ENCODE measurements at places on chromosomes 3 and 15.
A peak's percentile ranks its signal among the peaks of the same experiment; 100 is the strongest.

- DNase-seq = no peak
These were observed 46.8 kb downstream of the ITGA11 start for GRCh38 chr15:68385240-68385561.

GRCh38 chr15:85722374-85723152 is 72.2 kb downstream of the KLHL25 start:
- DNase-seq = no peak

- DNase-seq = no peak
These were observed 115.1 kb upstream of the ICE2 start for GRCh38 chr15:60594071-60594470.

- DNase-seq = no peak
These were observed 14.4 kb downstream of the HES1 start for GRCh38 chr3:194150252-194150934.

GRCh38 chr3:68360492-68360891 is 571.9 kb downstream of the TAFA4 start:
- no peak for DNase-seq

GRCh38 chr15:68352401-68353062 is 75.0 kb downstream of the FEM1B start:
- DNase-seq = no peak

- DNase-seq = no peak
These were observed 406.1 kb downstream of the VPS13C start for GRCh38 chr15:61654002-61654740.

DNA sequence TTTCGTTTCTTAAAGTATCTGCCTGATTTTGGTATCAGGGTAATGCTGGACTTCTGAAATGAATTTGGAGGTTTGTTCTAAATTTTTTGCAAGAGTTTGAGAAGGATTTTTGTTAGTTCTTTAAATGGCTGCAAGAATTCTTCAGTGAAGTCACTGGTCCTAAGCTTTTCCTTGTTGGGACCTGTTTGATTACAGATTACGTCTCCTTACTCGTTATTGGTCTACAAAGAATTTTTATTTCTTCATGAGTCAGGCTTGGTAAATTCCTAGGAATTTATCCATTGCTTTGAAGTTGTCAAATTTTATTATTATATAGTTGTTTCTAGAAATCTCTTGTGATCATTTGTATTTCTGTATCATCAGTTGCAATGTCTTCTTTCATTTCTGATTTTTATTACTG is 196.0 kb downstream of the DPH6 start:
- no peak for DNase-seq

GRCh38 chr15:84879088-84879780 is 5.2 kb upstream of the SLC28A1 start:
- no peak for DNase-seq

- no peak for DNase-seq
These were observed 22.2 kb upstream of the SLC25A26 start for GRCh38 chr3:66198437-66199088.

GRCh38 chr15:39756806-39757522 is 25.7 kb downstream of the FSIP1 start:
- peak; percentile 66 for DNase-seq

DNA sequence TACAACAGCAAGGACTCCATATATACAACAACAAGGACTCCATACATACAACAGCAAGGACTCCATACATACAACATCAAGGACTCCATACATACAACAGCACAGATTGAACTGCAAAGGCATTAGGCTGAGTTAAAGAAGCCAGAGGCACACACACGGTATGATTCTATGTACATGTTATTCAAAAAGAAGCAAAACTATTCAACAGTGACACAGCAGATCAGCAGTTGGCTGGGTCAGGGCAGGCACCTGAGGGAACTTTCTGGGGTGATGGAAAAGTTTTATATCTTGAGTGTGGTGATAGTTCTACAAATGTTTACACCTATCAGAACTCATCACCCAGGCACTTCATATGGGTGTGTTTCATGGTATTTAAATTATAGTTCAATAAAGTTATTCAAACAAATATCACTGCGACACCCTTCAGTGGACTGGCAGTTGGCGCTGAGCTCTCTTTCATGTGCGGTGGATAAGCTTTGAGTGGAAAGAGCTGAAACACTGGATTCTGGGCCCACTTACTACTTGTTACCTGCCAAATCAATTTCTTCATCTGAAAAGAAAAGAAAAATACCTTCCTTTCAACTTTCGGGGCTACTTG is 28.0 kb downstream of the RFTN1 start:
- no peak for DNase-seq

DNA sequence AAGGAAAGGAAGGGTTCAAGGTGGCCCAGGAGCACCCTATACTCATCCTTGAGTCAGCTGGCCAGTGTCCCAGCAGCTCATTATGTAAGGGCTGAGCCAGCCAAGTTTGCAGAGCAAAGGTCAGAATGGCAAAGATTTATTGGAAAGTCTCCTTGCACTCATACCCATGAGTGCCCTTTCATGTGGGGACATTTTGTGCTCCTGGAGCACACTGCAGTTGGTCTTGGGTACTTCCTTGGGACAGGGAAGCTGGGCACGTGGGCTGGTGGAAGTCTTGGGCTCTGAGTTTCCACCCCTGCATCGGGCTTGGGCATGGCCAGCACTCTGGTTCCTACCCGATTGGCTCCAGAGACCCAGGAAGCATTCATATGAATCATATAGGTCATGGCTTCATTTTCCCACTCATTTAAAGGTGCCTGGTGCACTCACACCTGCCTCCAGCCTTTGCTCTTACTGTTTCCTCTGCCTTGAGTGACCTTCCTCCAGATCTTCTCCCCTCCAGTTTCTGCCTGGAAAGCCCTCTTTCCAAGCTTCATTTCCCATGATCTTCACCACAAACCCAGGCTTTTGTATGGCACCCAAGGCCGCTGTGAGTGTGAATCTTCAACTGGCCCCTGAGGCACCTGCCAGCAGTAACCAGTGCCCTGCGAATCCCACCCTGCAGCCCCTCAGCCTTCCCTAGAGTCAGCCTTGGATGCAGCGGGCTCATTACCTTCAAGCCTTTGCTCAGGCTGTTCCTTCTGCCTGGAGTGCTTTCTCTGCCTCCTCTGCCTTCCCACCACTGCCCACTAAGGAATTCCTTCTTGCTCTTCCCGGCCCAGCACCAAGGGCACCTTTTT is 10.5 kb upstream of the PRKCD start:
- no peak for DNase-seq

DNA sequence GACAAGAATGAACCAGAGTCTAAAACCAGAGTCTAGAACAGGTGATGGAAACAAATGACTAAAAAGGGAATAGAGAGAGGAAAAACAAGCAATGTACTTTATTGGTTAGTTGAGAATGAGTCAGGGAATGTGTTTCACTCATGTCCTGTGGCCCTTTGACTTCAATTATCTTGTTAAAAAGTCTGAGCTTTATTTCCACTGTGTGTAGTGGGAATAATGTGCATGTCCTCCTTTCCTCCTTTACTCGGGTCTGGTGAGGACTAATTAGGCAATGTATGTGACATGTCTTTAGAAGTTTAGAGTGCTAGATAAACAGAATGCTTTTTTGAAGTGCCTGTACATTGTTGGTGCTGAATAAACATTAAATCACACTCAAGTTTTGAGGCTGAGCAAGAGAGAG is 21.3 kb downstream of the LSAMP start:
- no peak for DNase-seq

GRCh38 chr15:65731926-65732325 is 60.2 kb downstream of the DENND4A start:
- DNase-seq = no peak

DNA sequence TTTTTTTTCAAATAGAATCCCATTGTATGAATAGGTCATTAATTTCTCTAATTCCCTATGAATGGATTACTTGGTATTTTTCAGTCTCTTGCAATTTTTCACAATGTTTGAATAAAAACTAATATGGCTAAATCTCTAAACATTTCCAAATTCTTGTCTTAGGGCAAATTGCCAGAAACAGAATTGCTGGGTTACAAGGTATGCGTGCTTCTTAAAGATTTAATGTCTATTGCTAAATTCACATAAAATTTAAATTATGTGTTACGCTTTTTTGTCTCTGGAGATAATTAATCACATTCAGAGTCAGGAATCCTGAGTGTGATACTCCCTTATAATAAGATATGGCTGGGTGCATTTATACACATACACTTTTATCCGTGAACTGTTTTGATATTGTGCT is 264.5 kb upstream of the TBL1XR1 start:
- no peak for DNase-seq

GRCh38 chr3:134341389-134341788 is 32.9 kb downstream of the AMOTL2 start:
- DNase-seq = no peak

DNA sequence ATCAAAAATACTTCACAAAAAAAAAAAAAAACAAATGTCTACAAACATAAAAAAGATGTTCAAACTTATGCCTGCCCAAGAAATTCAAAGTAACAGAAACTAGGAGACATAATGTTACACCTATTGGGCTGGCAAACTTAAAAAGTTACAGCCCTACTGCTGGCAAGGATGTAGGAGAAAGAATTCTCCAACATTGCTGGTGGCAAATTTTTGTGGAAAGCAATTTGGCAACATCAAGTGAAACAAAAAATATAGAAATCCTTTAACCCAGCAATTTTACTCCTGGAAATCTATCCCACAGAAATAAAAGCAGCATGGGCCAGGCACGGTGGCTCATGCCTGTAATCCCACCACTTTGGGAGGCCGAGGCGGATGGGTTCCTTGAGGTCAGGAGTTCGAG is 73.2 kb downstream of the STAG1 start:
- DNase-seq = no peak

DNA sequence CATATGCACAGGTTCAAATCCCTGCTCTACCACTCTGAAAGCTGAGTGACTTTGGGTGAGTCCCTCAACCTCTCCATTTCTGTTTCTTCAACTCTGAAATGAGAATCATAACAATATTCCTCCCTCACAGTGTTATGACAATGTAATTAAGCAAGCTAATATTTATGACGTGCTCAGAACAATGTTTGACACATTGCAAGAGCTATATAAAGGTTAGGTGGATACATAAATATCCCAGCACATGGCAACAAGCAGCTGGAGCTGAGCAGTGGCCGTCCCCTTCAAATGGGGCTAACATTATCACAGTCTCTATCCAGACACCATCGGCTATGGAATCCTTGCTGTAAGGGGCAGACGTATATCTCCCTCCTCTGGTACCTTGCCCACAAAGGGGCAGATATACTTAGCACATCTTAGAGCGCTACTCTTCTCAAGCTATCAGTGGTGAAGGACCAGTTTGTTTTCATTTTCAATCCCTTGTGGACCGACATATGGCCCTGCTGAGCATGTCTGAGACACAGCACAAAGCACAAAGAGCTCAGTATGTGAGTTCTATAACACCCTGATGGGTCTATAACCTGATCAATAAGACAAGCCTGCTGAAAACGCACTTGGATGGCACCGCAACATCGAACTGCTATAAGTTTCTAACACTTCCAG is 80.9 kb downstream of the PRICKLE2 start:
- peak; percentile 11 for DNase-seq

DNA sequence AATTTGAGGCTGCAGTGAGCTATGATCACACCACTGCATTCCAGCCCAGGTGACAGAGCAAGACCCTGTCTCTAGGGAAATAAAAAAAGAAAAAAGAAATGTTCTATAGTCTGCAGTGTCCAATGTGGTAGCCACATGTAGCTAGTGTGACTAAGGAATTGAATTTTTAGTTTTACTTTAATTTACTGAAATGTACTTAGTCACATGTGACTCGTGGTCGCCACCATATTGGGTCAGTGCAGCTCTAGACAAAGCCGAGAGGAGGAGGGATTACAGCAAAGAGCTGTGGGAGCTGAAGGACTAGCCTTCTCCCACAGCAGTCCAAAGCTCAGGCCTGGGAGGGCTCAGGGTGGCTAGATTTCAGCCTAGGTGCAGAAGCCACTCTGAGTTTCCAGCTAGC is 65.9 kb upstream of the NTRK3 start:
- no peak for DNase-seq

DNA sequence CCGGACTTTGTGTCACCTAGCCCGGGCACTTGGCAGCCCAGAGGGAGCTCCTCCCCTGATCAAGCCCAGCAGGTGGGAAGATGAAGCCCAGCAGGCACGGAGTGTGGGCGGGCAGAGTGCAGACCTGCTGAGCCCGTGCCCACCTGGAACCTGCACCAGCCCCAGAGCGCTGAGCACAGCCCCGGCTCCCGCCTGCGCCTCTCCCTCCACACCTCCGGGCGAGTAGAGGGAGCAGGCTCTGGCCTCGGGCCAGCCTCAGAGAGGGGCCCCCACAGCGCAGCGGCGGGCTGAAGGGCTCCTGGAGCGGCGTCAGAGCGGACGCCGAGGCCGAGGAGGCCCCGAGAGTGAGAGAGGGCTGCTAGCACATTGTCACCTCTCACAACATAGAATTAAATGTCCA is 257.7 kb downstream of the VGLL3 start:
- no peak for DNase-seq

- no peak for DNase-seq
These were observed 16.7 kb downstream of the C2CD4A start for GRCh38 chr15:62083194-62084154.

GRCh38 chr3:126665959-126666657 is 11.2 kb upstream of the TXNRD3 start:
- DNase-seq = no peak

- DNase-seq = no peak
These were observed 38.3 kb upstream of the DCUN1D1 start for GRCh38 chr3:183018421-183019192.

DNA sequence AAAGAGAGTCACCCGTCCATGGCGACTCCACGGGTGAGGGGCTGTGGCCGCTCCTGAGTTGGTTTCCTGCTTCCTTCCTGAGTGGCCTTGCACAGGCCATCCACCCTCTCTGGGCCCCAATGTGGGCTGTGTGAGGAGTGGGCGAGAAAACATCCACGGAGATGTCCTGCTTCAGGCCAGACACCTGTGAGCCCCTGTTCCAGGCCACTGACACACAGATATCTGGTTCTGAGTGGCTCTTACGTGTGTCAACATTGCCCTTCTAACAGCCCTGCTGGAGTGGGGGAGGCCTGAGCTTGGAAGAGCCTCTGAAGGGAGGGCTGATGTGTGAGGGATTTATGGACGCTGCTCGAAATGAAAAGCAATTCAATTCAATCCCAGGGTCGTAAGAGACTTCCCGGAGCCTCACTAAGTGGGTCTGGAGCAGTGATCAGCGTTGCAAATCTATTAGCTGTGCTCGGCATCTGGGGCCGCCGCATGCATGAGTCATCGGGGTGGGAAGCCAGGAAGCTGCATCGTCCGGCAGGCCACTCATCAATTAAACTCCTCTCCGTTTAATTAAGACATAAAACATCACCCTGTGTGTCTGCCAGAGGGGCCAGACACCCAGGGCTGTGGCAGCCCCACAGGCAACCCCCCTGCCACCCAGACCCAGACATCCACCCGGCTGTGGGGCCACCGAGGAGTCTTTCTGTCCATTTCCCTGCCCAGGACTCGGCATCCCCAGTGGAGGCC is 20.0 kb upstream of the PRR23E start:
- DNase-seq = peak; percentile 61

All from NCI-H524 (cell line).